ENCODE measurements at places on chromosomes 16 and 17.

- no peak for ATAC-seq
Measured at GRCh38 chr17:69732272-69732918, 317.9 kb downstream of the MAP2K6 start.

GRCh38 chr17:50576864-50577263, 16.3 kb downstream of the CACNA1G start:
- no peak for ATAC-seq

DNA sequence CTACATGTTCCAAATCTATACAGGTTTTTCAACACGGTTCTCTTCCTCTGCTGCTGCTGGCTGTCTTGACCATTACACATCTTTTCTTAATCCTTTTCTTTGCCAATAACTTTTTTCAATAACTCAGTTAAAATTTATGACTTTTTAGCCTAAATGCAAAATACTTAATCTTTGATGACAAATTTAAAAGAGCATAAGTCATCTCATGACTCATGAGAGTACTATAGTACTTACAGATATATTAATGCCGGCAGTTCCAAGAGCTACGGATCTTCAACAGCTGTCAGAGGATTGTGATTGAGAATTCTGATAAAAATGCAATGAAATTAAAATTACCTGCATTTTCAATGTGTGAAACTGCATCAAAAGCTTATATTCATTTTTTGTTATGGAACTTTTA, 105.5 kb downstream of the KPNA2 start:
- no peak for ATAC-seq

DNA sequence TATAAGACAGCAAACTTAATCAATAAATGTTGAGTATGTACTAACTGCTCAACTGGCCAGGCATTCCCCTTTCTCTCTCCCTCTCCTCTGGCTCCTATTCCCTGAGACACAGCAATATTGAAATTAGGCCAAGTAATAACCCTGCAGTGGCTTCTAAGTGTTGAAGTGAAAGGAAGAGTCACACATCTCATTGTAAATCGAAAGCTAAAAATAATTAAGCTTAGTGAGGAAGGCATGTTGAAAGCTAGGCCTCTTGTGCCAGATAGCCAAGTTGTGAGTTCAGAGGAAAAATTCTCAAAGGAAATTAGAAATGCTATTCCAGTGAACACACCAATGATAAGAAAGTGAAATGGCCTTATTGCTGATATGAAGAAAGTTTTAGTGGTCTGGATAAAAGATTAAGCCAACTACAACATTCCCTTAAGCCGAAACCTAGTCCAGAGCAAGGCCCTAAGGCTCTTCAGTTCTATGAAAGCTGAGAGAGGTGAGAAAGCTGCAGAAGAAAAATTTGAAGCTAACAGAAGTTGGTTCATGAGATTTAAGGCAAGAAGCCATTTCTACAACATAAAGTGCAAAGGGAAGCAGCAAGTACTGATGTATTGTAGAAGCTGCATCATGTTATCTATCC, 35.4 kb upstream of the ABCC11 start:
- ATAC-seq = no peak

DNA sequence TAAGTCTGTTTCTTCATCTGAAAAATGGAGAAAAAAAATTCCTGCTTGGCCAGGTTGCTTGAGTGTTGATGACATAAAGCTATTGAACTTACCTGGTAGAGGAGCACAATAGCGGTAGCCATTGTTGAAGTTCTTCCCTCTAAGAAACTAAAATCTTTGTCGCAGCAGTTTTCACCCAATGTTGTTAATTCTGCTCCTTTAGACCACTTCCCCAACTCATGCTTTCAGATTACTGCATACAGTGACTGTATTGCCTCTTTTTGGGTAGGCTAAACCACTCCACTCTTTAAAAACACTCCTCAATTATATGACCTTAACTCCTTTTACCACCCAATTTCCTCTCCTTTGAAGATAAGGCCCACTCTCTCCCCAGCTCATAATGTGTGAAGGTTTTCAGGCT, 35.7 kb upstream of the CCL2 start:
- no peak for ATAC-seq

DNA sequence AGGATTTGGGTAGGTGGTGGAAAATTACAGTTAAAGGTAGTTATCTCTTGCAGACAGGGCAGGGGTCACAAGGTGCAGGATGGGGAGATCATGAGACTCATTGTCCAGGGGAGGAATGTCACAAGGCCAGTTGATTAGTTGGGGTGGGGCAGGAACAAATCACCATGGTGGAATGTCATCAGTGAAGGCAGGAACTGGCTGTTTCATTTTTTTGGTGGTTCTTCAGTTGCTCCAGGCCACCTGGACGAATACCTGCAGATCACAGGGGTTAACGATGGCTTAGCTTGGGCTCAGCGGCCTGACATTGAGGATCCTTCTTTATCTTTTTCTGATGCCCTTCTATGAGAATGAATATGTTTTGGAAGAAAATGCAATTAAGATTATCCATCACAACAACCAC, 87.1 kb downstream of the KPNA2 start:
- ATAC-seq = no peak

DNA sequence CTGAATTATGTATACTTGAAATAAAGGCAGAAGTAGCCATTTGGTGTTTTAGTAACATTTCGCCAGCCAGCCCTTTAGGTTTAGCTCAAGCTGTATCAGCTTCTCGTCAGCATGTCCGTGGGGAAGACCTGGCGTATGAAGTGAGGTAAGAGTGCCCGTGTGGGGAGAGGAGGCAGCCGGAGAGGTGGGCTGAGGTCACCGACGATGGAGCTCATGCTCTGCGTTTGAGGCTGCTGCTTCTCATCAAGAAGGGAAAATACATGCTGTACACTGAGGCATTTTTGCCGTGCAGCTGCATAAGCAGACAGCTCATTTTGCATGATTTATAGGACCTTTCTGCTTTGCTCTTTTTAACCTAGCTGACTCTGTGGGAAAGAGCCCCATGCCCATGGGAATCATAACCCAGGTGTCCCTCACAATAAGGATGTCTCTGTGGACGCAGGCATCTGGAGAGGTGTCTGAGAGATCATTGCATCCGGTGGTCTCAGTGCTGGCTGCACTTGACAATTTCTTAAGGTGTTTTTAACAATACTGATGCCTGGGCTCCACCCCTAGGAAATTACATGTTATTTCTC, 179.1 kb downstream of the ABCC12 start:
- peak; percentile 93 for ATAC-seq

GRCh38 chr16:69408475-69408874, 15.9 kb upstream of the CYB5B start:
- no peak for ATAC-seq

- ATAC-seq = no peak
Measured at GRCh38 chr16:68400924-68401460, 47.3 kb downstream of the SMPD3 start.

DNA sequence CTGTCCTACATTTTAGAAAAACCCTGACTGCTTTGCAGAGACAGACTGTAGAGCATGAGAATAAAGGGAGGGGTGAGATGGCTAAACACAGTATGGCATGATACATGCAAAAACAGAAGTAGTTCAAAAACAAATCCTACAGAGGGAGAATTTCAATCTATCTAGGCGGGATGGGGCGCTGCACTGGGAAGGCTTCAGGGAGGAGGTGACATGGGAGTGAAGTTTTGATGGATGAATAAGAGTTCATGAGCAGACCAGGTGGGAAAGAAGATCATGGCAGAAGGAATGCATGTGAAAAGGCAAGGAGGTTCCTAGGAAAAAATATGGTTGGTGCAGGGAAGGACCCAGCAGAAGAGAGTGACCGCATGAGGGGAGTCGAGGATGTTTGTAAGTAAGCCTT, 19.2 kb downstream of the HS3ST3B1 start:
- no peak for ATAC-seq

- ATAC-seq = no peak
Measured at GRCh38 chr17:8324923-8325322, 14.7 kb upstream of the ODF4 start.

DNA sequence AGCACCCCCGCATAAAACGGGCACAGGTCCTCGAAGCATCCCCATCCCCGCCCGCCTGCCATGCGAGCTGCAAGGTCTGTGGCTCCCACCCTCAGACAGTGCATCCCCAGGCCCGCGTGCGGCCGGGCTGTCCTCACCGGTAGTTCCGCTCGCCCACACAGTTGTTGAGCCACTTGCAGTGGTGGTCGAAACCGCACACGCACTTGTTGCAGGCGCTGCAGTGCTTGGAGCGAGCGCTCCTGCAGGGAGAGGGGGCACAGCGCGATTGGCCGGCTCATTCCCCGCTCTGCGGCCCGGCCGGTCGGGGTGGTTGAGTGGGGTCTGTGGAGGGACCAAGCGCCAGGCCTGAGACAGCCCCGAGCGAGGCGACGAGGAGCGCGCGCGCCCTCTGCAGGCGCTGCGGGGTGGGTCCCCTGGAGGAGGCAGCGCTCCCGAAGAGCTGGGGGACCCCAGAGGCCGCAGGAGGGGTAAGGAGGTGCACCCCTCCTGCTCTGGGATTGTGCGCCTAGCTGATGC, 6.0 kb upstream of the TPPP3 start:
- ATAC-seq = peak; percentile 28

DNA sequence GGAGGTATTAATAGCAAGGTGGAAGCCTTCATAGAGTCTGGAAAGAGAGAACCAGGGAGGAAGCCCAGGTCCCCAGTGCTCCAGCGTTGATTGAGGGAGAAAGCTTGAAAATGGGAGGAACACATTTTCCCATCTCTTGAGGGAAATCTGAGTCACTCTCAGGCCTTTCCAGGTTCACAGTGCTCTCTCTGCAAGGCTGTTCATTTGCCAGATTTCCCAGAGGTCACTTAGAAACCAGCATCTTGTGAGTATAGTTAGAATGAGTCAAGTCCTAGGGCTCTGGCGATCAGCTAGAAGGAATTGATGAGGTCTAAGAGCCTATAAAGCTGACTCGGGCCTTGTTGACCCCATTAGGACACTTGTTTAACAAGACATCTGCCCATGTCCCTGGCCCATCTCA, 17.7 kb upstream of the ZNF594 start:
- no peak for ATAC-seq

GRCh38 chr16:89909777-89910716, 8.6 kb upstream of the MC1R start:
- peak; percentile 89 for ATAC-seq

GRCh38 chr16:54934481-54935265, 4.0 kb downstream of the IRX5 start:
- peak; percentile 16 for ATAC-seq

DNA sequence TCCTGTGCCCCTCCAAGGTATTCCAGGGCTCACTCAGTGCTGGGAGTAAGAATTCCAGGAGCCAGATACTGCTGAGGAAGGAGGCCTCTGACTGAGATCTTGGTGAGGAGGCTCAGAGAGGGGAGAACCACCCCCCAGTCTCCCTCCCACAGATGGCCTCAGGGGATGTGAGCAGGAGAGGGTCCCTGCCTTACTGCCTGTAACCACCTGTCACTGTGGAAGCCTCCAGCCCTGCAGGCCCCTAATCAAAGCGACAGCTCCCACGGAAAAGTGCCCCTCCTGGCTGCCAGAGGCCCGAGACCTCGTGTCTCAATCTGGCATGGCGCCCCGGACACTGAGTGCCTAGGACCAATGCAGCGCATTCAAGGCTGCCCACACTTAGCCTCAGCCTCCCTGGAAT, 7.7 kb upstream of the C17orf113 start:
- ATAC-seq = no peak

GRCh38 chr17:47192554-47192953, 3.5 kb upstream of the CDC27 start:
- ATAC-seq = no peak

GRCh38 chr17:18326039-18326438, 10.9 kb downstream of the SMCR8 start:
- no peak for ATAC-seq

- ATAC-seq = no peak
Measured at GRCh38 chr17:33152783-33153182, 140.3 kb downstream of the ASIC2 start.

GRCh38 chr17:74807925-74808324, 31.8 kb upstream of the NAT9 start:
- no peak for ATAC-seq

DNA sequence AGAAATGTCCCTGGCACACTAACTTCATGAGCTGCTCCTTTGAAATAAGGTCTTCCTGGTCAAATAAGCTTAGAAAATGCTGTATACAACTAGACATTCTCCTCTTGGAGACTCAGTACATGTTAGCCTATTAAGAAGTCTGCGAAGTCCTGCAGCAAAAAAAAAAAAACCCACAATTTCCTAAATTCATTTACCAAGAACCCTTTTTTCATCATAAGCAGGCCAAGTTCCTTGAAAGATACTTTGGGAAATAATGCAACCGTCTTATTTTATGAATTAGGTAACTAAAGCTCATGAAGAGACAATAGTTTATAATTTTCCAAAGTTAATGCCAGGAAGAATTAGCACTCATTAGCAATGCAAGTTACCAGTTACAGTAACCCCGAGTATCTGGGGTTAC, 49.0 kb upstream of the HAS3 start:
- peak; percentile 48 for ATAC-seq

DNA sequence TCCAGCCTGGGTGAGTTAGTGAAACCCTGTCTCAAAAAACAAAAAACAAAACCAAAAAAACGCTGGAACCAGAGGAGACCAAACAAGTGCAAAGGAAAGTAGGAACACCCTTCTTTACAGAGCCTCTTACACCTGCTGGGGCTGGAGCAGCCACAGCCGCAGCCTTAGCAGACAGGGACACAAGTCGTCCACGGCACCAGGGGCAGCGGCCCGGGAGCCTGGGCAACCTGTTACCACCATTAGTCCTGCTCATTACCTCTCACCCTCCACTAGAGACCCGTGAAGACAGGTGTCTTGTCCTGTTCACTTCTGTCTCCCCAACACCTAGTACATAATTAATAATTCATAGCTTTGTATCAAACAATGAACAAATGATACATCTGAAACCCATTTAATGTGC, 83.6 kb downstream of the C16orf78 start:
- ATAC-seq = no peak

- no peak for ATAC-seq
Measured at GRCh38 chr16:83723244-83723643, 84.5 kb upstream of the HSBP1 start.

DNA sequence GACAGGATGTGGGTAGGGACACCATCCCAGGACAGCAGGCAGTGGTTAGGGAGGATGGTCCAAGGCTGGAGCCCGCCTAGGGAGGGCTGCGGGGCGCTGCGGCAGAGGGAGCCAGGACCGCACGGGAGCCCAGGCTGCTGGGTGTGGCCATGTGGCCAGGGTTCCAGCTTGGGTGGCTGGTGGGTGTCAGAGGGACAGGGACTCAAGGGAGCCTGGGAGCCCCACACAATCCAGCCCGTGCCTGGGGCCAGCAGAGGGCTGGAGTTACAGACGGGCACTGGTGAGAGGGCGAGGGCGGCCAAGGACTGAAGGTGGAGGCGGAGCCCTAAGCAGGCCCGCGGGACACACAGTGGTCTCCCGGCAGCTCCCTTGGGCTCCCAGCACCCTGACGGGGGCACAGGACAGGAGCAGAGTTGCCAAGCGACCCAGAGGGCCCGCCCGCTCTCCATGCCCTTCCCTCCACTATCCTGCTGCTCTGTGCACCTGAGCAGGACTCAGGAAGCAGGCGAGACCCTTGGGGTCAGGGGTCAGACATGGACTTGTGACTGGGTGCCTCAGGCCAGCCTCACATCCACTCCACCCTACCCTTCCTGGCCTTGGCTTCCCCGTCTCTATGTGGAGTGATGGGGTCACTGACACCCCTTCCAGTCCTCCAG, 7.1 kb downstream of the MRPL28 start:
- ATAC-seq = no peak

Measured in motor neuron (in vitro differentiated cells).